ENCODE measurements at places on chromosomes 6 and 20.

DNA sequence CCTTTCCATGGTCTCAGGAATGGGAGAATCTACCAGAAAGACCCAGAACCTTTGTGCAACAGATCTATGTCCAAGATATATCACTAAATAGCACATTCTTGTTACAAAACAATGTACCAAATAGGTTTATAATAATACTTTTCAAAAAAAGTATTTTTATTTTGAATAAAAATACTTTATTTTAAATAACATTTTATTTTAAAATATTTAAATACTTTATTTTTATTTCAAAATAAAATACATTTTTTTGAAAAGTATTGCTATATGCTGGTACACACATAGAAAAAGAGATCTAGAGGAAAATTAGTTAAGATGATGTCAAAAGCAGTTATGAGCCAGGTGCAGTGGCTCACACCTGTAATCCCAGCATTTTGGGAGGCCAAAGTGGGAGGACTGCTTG is 16.8 kb upstream of the RALY start:
- DNase-seq: no peak

DNA sequence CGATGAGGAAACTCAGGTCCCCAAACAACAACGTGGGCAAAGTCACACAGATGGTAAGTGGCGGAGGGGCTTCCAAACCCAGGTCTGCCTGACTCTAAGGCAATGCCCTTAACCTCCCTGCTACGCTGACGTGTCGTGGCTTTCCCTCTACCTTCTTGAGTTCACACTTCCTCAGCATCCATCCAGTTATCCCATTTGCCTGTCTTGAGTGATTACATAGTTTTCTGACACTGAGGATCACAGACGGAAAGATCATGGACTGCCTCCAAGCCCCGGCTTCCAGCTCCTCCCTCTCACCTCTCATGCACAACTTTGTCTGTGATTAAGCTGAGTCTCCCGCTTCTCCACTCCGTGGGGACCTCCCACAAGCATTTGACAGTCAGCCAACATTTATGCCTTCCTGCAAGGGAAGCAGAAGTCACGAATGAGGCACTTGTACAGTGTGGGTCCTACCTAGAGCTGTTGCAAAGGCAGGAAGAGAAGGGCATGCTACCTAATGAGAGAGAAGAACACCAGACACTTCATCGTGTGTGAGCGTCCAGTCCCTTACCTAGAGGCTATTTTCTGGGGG is 33.8 kb downstream of the TBC1D7 start:
- no peak for DNase-seq

DNA sequence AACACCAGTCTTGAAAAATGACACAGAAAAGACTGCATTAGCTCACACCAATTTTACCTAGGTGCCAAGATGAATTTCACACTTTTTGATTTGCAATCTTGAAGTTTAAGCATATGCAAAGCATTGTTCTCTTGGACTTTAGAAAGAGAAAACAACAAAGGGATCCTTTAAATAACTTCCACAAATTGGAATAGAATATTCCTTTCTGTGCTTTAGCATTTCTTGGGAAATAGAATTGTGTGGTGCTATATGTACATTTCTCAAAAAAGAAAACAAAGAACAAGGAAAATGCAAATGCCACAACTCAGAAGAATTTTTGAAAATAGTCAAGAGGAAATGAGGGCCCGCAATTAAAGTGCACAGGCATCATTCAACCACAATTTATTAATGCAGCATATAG is 17.0 kb downstream of the HTR1B start:
- no peak for DNase-seq

- no peak for DNase-seq
Measured at GRCh38 chr20:48669946-48670605, 157.7 kb downstream of the PREX1 start.

GRCh38 chr20:37265152-37265551 is 3.5 kb upstream of the GHRH start:
- peak; percentile 35 for DNase-seq

- no peak for DNase-seq
Measured at GRCh38 chr6:14375930-14376329, 258.4 kb downstream of the CD83 start.

DNA sequence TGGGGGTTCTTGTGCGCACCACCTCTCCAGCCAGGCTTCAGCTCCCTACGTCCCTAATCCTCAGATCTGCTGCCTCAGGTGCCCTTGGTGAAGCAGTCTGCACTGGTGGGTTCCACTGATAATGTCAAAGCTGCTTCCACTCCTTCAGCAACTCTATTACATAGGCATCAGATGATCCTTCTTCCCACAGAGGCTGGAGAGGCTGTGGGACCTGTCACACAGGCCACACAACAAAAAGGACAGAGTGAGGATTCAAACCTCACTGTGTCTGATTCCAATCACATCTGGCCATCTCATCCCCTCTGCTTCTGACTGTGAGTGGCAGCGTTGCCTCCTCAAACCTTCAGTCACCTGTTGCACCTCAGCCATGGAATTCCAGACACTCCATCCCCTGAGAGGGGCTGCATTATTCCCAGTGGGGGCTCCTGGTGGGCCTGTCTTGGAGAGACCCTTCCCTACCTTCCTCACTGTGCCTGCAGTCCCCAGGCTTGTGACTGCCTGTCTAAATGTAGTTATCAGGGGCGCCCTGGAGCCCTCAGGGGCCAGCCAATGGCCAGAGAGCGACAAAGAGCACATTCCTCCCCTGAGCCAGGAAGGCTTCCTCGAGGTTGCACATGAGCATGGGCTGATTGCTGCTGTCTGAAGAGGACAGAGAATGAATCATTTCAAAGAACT is 211.4 kb upstream of the ECI2 start:
- DNase-seq: no peak

Data from GM12891 (cell line).